ENCODE measurements at places on chromosomes 5 and 9. TPM values are rescaled to one million over a fixed set of nuclear protein-coding genes. Genes with fewer than 3 reads are reported as not detected.

ACTBL2 gene
- total RNA-seq = not detected

- DNase-seq = no peak
These were observed 531 bp downstream of the ABO start for GRCh38 chr9:133274236-133275104.

DNA sequence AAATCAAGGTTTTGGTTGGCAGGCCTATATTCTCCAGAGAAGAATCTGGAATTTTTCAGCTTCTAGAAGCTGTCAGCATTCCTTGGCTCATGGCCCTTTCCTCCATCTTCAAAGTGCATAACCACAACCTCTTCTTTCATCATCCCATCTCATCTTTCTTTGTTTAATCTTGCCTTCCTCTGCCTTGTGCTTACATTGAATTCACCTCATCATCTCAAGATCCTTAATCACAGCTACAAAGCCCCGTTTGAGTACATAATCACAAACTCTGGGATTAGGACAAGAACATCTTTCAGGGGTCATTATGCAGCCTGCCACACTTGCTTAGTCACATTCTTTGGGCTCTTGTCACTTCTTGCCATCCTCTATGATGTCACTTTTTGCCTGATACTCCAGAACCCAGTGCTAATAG lies 130.3 kb downstream of the FOXD1 start:
- no peak for DNase-seq

STPG3 gene
- total RNA-seq = 0.27 TPM

DMRT2 gene
- total RNA-seq = not detected
